ENCODE measurements at places on chromosomes 4 and X. TPM values are rescaled to one million over a fixed set of nuclear protein-coding genes. Genes with fewer than 3 reads are reported as not detected.

Gene ITIH6
- not detected for total RNA-seq

Gene ASMT
- total RNA-seq = not detected

Gene ENPP6
- not detected for total RNA-seq

Gene SLC25A53
- 4.2 TPM for total RNA-seq

Gene OTUD6A
- not detected for total RNA-seq

Gene EPHA5
- 8.7 TPM for total RNA-seq

Gene GPC3
- 27.6 TPM for total RNA-seq

Gene SPON2
- 2.5 TPM for total RNA-seq

Gene GATB
- 15.8 TPM for total RNA-seq

Gene MAPK10
- 35.5 TPM for total RNA-seq

Gene EDA2R
- 0.38 TPM for total RNA-seq

GRCh38 chrX:68867458-68868112 is 38.8 kb downstream of the EFNB1 start:
- H3K27ac ChIP-seq = no peak overlapping the region
- H3K36me3 ChIP-seq = no peaks in the 10 kb centered on the region
- H3K4me3 ChIP-seq = no peak overlapping the region
- DNase-seq = no peak
- no peaks in the 10 kb centered on the region for H3K27me3 ChIP-seq
- no peaks in the 10 kb centered on the region for H3K4me1 ChIP-seq

GRCh38 chr4:77662396-77662795 is 56.8 kb downstream of the CXCL13 start:
- H3K4me3 ChIP-seq = no peak overlapping the region
- no peaks in the 10 kb centered on the region for H3K27me3 ChIP-seq
- DNase-seq = no peak
- no peaks in the 10 kb centered on the region for H3K4me1 ChIP-seq
- no peak overlapping the region for H3K27ac ChIP-seq

DNA sequence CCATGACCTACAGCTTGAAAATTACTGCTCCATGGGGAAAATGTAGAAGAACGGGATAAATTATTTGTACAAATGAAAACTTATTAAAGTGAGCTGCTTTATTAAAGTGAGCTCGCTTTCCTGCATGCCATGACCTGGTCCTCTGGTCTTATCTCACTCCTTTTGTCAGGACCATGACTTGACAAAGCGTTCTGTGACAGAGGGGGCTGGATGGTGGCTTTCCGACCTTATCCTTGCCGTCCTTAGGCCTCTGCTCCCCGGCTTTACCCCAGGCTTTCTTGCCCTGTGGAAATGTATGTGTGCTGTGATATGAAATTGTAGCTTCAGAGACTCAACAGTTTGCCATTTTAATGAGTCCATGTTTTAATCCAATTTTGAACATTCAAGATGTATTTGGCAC is 44.0 kb upstream of the FBXW7 start:
- no peaks in the 10 kb centered on the region for H3K4me1 ChIP-seq
- no peaks in the 10 kb centered on the region for H3K27me3 ChIP-seq
- no peak for DNase-seq
- H3K27ac ChIP-seq = no peak overlapping the region
- H3K4me3 ChIP-seq = no peak overlapping the region

DNA sequence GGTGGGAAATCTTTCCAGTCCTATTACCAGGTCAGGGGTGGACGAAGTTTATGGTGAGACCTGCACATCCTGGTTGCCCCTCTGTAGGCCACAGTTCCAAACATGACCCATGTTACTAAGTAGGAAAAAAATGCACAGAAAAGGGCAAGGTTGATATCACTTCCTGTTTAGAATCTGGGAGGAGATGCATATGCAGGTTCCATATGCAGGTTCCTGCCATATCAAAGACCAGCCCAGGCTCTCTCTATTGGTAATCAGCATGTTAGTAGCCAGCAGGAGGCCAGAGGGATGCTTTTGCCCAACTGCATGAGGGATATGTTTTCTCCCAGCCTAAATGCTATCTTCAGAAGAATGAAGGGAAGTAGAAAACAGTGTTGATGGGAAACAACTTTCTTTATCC is 657.2 kb downstream of the ANKRD50 start:
- no peaks in the 10 kb centered on the region for H3K36me3 ChIP-seq
- H3K27me3 ChIP-seq = no peaks in the 10 kb centered on the region
- H3K4me3 ChIP-seq = no peak overlapping the region
- H3K27ac ChIP-seq = no peak overlapping the region

DNA sequence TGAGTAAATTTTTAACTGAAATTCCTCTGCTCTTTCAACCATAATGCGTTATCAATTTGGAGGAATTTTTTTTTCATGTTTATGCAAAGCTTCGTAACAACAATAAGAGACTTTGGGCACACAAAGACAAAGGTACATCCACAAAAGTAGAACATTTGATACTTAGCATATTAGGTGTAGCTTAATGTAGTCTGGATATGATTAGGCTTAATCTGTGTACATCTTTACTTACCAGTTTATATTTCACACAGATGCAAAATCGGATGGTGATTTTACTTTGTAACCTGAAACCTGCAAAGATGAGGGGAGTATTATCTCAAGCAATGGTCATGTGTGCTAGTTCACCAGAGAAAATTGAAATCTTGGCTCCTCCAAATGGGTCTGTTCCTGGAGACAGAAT is 20.3 kb downstream of the AIMP1 start:
- H3K27me3 ChIP-seq = no peaks in the 10 kb centered on the region
- DNase-seq = no peak
- peaks cover 64% of the 10 kb centered on the region for H3K36me3 ChIP-seq
- no peaks in the 10 kb centered on the region for H3K4me1 ChIP-seq
- H3K4me3 ChIP-seq = no peak overlapping the region
- H3K27ac ChIP-seq = no peak overlapping the region

- peaks cover 35% of the 10 kb centered on the region for H3K36me3 ChIP-seq
- DNase-seq = no peak
- H3K4me3 ChIP-seq = no peak overlapping the region
- no peaks in the 10 kb centered on the region for H3K27me3 ChIP-seq
Measured at GRCh38 chr4:3524349-3524748, 7.9 kb downstream of the LRPAP1 start.

GRCh38 chrX:40094041-40094899 is 3.5 kb downstream of the BCOR start:
- peak overlapping the region; percentile 82 for H3K4me3 ChIP-seq
- H3K36me3 ChIP-seq = 0 out of 2 replicates have a peak, but pooled peaks cover 3% of the 10 kb centered on the region
- H3K27ac ChIP-seq = peak overlapping the region; percentile 66
- H3K27me3 ChIP-seq = no peaks in the 10 kb centered on the region
- peak; percentile 59 for DNase-seq
- H3K4me1 ChIP-seq = no peaks in the 10 kb centered on the region

DNA sequence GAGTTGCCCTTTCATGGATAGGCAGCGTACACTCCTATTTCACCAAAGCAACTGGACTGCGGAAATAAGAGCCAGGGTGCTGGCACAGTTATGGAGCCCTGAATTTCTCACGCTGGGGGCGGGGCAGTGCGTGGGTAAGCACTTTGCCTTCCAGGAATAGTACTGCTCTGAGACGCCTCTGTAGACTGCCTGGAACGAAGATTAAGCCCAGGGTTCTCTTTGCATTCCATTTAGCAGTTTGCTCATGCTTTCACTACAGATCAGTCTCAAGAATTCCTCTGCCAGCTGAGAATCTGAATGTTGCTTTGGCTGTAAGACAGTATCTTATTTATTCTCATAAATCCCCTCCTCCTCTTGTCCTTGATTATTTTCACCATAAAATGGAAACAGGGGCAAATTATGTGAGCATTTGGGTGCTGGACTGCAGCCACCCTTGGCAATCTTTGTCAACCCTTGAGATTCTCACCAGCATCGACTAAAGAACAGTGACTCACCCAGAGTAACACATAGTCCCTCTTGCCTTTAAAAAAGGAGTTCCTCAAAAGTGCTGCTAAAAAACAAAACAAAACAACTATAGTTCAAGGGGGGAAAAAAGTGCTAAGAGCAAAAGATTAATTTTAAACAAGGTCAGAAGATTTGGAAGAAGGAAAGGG is 88.9 kb upstream of the CITED1 start:
- DNase-seq = peak; percentile 97
- no peaks in the 10 kb centered on the region for H3K36me3 ChIP-seq
- H3K4me1 ChIP-seq = peaks cover 41% of the 10 kb centered on the region

DNA sequence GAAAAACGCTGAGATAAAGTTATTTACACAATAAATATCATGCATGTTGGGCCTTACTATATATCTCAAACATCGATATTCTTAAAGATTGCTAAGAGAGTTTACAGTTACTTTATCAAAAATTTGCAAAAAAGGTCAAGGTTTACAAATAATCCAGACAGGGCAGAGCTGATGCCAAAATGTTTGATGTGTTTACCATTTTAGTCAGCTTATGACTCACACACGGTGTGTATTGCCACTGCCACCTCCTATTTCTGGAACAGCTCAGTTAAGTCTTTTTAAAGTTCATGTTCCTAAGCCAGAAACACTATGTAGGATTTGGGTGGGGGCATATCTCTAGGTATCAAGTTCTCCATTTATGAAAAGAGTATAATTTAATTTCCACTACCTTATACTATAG is 580.6 kb downstream of the INPP4B start:
- no peak overlapping the region for H3K4me3 ChIP-seq
- H3K27me3 ChIP-seq = no peaks in the 10 kb centered on the region
- no peak for DNase-seq
- no peak overlapping the region for H3K27ac ChIP-seq
- H3K36me3 ChIP-seq = no peaks in the 10 kb centered on the region
- H3K4me1 ChIP-seq = 0 out of 2 replicates have a peak, but pooled peaks cover 2% of the 10 kb centered on the region

GRCh38 chr4:7782783-7783182 is 156.9 kb downstream of the AFAP1 start:
- DNase-seq = no peak
- no peak overlapping the region for H3K27ac ChIP-seq
- H3K4me3 ChIP-seq = no peak overlapping the region
- H3K36me3 ChIP-seq = peaks cover 7% of the 10 kb centered on the region

GRCh38 chrX:123188081-123188480 is 4.0 kb downstream of the GRIA3 start:
- no peak overlapping the region for H3K27ac ChIP-seq
- H3K4me3 ChIP-seq = no peak overlapping the region
- no peaks in the 10 kb centered on the region for H3K4me1 ChIP-seq
- no peaks in the 10 kb centered on the region for H3K27me3 ChIP-seq
- DNase-seq = no peak

DNA sequence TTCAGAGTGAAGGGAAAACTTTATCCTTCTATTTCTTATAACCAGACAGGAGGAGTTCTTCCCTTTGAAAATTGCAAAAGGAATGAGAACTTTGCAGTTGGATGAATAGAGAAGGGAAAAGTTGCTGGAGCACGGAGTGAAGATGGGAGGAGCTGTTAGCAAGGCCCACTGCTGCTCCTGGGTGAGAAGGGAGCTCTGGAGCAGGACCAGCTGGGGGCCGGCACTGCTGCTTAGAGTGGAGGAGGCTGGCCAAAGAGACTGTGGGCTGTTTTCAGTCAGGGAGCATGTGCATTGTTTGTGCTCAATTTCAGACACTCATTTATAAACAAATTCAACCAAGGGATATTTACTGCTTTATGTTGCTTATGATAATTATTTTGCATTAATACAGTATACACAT is 164.2 kb downstream of the STIM2 start:
- H3K4me3 ChIP-seq = no peak overlapping the region
- H3K27me3 ChIP-seq = no peaks in the 10 kb centered on the region
- no peak for DNase-seq
- H3K4me1 ChIP-seq = no peaks in the 10 kb centered on the region
- peaks cover 11% of the 10 kb centered on the region for H3K36me3 ChIP-seq
- no peak overlapping the region for H3K27ac ChIP-seq
